ENCODE measurements at places on chromosomes 2 and 18.

DNA sequence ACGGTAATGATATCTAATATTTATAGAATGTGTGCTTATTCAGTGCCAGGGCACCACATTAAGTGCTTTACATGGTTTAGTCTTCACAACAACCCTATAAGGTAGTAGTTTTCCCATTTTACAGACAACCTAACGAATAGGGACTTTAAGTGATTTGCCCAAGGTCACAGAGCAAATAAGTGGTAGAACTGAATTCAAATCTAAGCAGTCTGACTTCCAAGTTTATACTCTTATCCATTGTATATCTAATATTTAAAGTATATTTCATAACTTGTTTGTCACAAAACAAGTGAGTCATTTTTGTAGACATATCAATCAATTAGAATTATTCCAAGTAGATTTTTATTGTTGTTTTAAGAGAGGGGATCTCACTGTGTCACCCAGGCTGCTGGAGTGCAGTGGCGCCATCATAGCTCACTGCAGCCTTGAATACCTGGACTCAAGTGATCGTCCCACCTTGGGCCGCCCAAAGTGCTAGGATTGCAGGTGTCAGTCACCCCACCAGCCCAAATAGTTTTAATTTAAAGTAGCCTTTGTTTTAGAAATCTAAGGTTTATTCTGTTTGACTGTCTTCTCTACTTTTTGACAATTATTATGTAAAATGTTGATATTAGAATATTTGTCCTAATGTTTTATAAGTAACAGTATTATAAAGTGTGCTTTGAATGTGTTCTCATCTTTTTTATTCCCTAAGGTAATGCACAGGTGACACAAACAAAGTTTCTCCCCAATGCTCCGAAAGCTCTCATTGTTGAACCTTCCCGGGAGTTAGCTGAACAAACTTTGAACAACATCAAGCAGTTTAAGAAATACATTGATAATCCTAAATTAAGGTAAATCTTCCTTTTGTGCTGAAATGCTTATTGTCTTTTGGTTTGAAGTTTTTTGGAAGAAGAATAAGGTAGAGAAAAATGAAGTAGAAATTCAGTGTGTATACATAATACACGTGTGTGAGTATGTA lies 15.1 kb downstream of the DDX1 start:
- no peak for DNase-seq

DNA sequence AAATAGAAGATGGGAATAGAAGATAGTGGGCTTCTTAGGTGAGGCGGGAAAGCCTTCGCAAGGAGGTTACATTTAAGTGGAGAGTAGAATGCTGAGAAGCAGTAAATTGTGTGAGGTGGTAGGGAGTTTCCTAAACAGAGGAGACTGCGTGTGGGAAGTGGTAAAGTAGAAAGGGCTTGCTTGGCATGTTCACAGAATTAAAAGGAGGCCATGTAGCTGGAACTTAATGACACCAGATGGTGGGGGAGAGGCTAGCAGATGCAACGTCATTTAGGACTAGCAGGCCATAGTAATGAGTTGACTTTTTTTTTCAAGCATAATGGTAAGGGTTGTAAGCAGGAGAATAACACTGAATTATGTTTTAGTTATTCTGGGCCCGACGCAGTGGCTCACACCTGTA lies 13.0 kb upstream of the RTN4 start:
- no peak for DNase-seq

DNA sequence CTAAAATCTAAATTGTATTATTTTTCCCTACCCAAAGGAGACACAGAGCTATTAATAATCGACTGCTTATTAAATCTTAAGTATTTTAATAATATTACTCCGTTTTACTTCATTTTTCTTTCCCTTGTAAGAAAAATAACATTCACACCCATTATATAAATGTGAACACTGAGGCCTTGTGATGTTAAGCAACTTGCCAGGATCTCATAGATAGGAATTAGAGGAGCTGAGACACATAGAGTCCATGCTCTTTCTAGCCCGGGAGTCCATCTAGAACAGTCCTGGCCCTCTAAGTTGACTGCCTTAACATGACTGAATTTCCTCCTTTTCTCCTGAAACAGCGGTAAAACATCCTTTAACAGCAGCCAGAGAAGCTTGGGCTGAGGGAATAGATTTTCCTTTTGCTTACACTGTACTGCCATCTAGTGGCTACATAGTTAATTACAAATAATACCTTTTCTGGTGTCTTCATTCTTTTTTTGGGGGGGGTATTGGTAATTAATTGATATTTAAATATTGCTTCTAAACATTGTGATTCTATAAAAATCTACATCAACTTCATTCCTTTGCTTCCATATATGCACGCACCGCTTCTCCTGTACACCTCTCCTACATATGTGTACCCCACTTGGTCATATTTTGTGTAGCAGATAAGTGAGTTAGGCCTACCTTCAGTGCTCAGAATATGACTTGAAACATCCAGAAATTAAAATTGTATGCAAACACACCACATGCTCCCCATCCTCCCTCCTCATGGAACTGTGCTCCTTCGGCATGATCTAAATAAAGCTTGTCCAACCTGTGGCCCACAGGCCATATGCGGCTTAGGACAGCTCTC lies 125.8 kb upstream of the HNMT start:
- DNase-seq: peak; percentile 1

DNA sequence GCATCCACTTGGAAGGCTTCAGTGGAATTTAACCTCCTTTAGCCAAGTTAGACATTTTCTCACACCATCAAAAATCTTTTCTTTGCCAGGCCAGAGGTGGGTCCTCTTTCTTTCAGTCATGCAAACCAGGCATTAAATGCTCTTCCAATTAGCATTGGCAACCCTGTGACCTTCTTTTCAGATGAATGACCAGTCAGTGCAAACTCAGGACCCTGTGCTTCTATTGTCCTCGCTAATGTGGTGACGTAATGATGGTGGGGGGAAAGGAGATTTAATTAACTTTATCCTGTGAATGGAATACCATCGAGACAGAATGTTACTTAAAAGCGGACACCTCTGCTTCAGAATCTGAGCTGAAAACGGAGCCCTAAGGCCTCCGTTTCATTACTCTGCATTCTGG lies 23.2 kb upstream of the STPG4 start:
- no peak for DNase-seq

DNA sequence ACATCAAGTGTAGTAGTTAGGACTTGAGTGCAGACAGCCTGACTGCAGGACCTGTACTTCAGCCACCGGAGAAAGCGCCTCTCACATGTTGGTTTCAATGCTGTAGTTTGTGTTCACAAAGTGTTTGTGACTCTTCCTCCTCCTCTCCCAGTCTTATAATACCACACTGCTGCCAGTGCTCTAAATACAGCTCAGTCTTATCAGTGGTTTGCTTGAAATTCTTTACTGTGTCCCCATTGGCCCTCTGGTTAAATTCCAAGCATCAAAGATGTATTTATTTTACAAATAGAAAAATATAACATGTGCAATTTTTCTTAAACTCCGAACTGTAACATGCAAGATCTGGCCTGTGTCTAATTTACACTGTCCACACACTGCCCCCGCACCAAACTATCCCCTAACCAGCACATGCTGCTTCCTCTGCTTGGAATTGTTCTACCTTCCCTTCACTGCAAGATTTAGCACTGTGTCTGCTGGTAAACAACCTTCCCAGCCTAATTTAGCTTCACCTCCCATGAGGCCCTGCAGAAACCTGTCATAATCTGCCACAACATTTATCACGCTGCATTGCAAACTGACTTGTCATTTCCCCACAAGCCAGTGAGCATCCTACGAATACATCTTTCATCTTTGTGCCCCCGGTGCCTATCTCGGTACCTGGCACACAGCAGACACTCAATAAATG lies 77.1 kb downstream of the SUMO1 start:
- no peak for DNase-seq

GRCh38 chr18:36308711-36309435 lies 11.4 kb downstream of the FHOD3 start:
- no peak for DNase-seq

GRCh38 chr2:51224790-51225189 lies 192.9 kb upstream of the NRXN1 start:
- no peak for DNase-seq

DNA sequence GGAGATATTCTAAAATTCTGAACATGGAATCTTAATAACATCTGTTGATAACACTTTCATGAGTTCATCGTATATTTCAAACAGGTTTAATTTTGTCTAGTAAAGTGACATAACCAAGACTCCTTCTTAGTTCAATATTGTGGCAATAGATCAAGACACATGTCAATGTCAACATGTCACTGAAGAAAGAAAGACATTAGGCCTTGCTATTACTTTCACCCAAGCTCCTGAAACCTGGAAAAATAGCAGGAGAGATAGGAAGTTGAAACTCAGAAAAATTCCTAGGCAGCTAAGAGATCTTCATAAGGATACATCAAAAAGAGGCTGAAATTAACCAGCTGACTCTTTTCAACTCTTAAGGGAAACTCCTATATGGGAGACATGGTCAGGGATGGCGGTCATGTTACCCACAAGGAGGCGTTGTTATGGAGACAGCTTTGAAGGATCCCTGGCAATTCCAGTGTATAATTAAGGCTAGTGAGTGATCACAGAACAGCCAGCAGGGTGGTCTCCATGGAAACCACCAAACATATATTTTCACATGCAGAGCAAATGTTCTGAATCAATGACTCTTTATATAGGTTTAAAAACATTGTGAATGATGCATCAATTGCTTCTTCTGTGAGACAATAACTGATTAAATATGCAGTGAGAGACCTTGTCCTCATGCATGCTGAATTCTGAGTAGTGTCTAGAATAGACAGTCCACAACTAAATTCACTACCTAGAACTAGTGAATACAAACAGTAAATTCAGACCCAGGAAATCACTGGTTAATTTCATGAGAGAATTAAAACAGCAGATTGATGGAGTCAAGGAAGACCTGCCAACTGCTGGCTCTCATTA lies 115.3 kb upstream of the RIOK3 start:
- no peak for DNase-seq

- no peak for DNase-seq
Measured at GRCh38 chr18:44672506-44672905, 8.2 kb upstream of the SETBP1 start.

GRCh38 chr18:60469387-60470100 lies 97.0 kb upstream of the MC4R start:
- DNase-seq: no peak

DNA sequence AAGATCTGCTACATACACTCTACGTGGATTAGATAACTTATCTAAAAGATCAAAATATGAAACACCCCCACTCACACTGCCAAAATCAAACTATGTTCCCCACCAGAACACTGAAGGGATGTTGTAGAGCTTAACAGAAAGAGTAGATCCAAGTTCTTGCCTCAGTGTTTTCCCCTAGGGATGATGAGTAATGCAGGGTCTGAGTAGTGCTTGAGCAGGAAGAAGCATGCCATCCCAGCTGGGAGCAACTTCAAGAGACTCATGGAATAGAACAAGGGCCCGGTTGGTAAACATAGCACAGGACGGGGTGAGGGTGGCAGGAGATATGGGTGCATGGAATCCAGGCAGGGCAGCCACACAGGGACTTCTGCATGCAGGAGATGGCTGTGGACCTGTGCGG lies 74.3 kb downstream of the SNTG2 start:
- no peak for DNase-seq

DNA sequence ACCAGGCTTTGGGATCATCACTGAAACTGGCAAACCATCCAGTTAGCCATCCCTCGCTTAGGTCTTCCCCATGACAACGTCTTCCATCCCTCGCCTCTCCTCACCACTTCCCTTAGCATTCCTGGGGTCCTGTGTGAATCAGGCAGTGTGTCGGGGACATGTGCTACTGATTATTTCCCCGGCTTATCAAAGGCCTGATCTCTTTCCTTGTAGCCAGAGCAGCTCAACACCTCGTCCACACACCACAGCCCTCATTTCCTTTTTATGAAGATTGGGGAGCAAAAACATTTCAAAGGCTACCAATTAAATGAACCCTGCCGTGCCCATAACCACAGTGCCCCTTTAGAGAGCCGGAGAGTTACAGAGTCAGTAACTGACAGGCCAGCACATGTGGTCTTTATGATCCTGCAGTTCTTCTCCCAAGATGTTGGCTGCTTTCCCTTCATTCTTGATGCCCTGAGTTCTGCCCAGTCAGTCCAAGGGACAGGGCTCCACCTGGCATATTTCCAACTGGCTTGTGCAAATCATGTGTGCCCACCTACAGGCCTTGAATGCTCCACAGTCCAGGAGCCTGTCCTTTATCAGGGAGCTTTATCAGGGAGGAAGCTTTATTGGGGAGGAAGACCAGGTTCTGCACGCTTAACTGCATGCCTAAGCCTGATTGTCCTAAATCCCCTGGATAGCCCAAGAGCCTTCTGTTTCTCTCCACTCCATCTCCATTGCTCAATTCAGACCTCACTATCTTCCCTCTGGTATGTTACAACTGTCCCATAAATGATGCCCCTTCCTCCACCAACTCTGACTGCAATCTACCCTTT lies 343.1 kb downstream of the CYRIA start:
- DNase-seq: no peak

DNA sequence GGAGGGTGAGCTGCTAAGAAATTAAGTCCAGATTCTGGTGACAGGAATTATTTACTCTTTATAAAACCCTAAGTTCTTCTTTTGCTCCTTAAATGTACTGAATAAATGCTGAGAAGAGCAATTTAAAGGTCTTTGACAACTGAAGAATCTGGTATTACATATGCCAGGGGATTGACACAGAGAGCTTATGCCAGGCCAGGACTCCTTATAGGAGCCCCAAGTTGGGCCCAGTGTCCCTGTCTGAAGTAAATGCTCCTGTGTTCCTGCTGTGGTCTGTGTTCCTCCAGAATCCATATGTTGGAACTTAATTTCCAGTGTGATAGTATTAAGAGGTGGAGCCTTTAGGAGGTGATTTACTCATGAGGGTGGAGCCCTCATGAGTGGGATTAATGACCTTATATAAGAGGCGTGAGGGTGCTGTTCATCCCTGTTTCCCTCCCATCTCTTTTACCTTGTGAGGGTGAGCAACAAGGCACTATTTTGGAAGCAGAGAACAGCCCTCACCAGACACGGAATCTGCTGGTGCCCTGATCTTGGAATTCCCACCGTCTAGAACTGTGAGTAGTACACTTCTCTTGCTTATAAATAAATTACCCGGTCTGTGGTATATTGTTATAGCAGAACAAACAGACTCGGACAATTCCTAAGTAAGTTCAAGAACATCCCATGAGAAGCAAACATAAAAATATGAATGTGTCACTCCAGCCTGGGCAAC lies 39.8 kb downstream of the LYPD6 start:
- no peak for DNase-seq

GRCh38 chr2:54960164-54960563 lies 90.1 kb downstream of the RTN4 start:
- no peak for DNase-seq

GRCh38 chr2:180376066-180376465 lies 369.0 kb upstream of the CWC22 start:
- DNase-seq: no peak

DNA sequence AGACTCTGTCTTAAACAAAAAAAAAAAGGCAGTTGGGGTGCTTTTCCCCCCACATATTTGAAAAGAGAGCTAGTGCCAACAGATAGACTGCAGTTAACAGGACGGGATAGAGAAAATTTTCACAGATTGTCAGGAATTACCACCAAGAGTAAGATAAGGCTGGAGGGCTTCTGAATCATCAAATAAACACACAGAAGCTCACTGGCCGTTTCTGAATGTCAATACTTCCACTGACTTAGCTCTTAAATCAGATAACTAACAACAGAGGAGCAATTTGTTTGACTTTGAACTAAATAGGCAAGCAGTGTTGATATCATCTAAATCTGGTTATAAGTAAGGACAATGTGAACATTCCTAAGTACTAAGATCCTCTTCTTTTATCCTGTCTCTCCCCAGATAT lies 34.7 kb downstream of the PIEZO2 start:
- no peak for DNase-seq
